ENCODE measurements at places on chromosomes 2 and 18.

DNA sequence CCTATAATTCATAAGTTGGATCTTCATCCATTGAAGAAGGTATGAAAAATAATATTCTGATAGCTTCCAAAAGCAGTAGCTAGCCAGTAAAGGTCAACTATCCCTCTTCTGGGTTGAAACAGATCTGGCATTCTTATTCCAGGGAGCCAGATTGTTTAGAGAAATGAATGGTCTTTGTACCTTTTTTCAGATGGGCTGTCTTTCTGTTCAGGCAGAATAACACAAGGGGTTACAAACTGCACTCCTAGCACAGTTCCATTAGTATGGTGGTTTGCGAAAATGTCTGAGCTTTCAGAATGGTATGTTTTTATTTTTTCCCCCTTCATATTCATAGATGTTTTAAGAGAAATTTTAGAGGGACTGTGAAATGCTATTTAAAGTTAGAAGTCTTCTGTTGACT lies 47.5 kb upstream of the TMEM178A start:
- no peaks in the 10 kb centered on the region for H3K36me3 ChIP-seq
- no peak overlapping the region for H3K27ac ChIP-seq
- H3K4me1 ChIP-seq, result peaks cover 16% of the 10 kb centered on the region

DNA sequence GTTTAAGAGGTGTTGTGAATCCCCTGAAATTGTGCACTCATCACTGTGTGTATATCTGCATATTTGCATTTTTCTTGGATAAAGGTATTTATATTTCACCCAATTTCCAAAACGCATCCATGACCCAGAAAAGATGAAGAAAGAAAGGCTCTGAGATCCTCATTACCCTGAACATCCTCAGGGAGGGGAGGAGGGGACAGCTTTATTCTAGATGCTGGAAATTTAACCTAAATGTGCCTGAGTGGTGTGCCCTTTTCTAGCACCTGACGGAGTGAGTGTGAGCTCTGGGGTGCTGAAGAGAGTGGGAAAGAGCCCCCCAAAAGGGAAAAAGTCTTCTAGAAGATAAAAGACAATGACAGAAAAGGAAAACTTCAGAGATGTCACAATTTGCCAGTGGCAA lies 20.8 kb downstream of the CNTNAP5 start:
- H3K4me1 ChIP-seq, result no peaks in the 10 kb centered on the region
- DNase-seq, result no peak
- H3K4me3 ChIP-seq, result no peak overlapping the region
- H3K36me3 ChIP-seq, result no peaks in the 10 kb centered on the region
- H3K27ac ChIP-seq, result no peak overlapping the region

- no peak overlapping the region for H3K4me3 ChIP-seq
- no peak overlapping the region for H3K27ac ChIP-seq
- peaks cover 12% of the 10 kb centered on the region for H3K4me1 ChIP-seq
- H3K27me3 ChIP-seq, result no peaks in the 10 kb centered on the region
Observed at GRCh38 chr2:37645362-37645761, 26.1 kb downstream of the CDC42EP3 start.

DNA sequence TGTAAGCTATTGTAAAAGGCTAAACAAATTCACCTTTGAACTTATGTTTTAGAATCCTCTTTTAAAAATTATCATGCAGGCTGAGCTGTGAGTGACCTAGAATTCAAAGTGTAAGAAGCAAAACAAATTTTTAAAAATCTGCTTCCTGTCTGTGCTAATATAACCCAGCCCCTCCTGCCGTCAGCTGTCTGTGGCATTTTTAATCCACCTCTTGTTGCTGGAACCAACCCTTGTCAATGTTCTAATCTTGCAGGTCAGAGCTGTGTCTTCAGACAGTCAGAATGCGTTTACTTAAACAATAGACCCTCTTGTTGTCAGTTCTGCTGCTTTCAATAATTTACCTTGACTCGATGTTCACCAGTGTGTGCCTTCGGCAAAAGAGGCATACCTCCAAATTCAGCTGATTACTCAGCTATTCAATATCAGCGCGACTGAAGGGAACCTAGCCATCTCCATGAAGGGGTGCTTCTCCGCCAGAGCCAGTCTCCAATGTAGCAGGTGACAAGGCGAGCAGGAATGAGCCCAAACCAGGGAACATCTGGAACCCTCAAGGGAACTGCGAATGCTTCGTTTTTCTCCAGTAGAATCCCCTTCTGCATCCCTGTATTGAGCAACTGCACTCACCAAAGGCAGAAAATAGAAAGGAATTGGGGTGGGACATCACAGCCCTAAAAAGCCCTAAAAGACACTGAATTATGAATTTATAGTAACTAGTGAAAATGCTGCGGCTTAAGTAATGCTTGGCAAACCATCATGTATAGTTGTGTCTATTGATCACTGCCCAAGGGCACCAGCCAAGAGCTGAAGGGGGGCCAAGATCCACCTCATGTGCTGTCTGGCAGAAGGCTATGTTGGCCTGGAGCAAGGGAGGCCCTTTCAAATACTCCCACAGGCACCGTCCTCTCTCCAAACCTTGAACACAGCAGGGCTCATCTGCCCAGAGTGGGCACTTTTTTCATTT lies 62.5 kb downstream of the LYPD6B start:
- no peaks in the 10 kb centered on the region for H3K27me3 ChIP-seq
- H3K4me3 ChIP-seq, result no peak overlapping the region
- H3K27ac ChIP-seq, result no peak overlapping the region
- no peak for DNase-seq
- no peaks in the 10 kb centered on the region for H3K36me3 ChIP-seq

DNA sequence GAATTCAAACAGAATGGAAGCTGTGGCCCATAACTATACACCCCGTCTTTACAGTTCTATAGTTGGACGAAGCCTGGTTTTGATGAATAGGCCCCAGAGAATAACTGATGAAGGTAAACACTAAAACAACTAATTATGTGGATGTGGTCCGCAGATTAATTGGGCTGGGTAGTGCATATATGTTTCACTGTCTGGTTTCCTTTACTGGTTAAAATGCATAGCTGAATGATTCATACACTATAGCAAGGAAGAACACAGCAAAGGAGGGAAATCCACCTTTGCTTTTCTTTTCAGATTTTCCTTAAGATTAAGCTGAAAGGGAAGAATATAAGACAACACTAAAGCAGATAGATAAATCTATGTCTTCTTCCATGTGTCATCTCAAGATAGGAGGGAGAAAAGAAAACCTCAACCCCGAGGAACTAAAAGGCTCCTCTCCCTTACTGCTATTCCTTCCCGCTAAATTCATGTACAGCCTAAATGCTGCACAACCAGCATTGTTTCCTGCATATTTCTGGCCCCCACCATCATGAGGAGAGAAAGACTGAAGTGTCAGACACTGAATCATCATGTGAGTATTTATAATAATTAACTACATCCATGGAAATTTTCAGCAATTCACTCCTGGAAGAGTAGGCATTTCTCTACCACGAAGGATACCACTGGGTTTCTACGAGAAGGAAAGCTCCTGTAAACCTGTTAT lies 297.1 kb upstream of the CCDC68 start:
- peaks cover 10% of the 10 kb centered on the region for H3K4me1 ChIP-seq
- DNase-seq, result no peak

GRCh38 chr2:166167449-166167848 lies 39.6 kb upstream of the SCN1A start:
- no peaks in the 10 kb centered on the region for H3K27me3 ChIP-seq
- no peak overlapping the region for H3K4me3 ChIP-seq
- DNase-seq, result no peak

DNA sequence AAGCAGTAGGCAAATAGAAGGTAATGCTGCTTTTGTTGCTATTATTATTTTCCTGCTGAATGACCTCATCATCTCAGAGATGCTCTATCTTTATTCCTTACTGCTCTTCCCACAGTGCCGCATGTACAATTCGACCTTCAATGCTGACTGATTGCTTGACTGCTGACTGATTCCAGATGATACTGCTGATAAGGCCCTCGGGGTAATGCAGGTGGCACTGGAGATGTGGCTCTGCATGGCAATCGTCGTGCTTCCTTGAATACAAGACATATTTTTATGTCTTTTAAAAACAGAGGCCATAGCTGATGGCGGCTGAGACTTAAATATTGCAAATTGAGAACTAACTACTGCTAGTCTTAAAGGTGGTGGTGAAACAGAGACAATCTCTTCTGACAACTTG lies 146.6 kb downstream of the LOXHD1 start:
- no peak overlapping the region for H3K4me3 ChIP-seq
- H3K27me3 ChIP-seq, result peaks cover 84% of the 10 kb centered on the region
- no peak for DNase-seq
- H3K4me1 ChIP-seq, result no peaks in the 10 kb centered on the region
- no peaks in the 10 kb centered on the region for H3K36me3 ChIP-seq

Measured in neural crest cell (in vitro differentiated cells).